ENCODE measurements at places on chromosomes 6 and 20.

GRCh38 chr6:164108869-164109769 is 694.6 kb downstream of the QKI start:
- DNase-seq = no peak

DNA sequence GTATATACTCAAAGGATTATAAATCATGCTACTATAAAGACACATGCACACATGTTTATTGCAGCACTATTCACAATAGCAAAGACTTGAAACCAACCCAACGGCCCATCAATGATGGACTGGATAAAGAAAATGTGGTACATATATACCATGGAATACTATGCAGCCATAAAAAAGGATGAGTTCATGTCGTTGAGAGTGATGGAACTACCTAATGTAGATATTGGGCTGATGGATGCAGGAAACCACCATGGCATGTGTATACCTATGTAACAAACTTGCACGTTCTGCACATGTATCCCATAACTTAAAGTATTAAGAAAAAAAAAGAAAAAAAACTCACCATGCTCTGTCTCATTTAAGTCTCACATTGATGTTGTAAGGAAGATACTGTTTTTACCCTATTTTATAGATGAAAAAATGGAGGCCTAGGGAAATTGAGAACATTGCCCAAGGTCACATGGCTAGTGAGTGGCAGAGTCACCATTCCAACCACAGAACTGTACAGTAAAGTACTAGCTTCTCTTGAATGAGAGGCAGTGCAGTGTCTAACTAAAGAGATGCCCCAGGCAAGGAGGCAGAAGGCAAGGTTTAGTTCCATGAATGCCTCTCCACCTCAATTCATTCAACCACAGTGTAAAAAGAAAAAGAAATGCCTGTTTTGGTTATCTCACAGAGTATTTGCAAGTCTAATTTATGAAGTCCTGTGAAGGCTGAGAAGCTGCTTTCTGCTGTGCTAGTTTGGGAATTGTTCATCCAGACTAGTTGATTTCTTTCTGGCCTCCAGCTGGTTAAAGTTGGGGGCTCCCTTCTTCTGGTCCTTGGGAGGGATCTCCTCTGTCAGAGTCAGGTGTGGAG is 68.2 kb downstream of the FIG4 start:
- no peak for DNase-seq

GRCh38 chr6:90446164-90446563 is 140.7 kb downstream of the MAP3K7 start:
- no peak for DNase-seq

DNA sequence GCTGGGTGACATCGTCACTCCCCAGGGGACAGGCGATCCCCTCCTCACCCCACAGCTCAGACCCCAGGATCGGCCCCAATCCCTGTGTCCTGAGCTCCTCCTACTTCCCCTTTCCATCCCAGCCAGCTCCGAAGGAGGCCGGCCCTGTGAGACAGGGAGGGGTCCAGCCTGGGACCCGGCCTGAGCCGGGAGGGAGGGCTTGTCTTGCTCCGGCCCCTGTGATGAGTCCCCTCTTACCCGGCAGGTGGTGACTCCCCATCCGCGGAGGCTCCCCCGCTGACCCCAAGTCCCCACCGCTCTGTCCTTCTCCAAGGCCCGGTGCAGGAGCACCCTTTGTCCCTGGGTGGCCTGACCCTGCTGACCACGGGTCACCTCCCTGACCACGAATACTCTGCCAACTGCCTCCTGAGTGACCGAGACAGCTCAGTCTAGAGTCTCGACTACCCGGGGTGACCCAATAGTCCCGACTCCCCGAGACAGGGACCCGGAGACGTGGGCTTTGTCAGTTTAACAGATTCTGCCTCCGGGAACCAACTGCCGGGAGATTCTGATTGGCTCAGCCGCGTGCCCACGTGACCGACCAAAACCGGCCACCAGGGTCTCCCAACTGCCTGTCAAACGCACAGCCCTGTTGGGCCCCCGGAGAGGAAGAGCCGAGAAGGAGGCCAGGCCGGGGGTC is 187.4 kb upstream of the PROKR2 start:
- DNase-seq = no peak

Data from HS-5 (cell line).